ENCODE measurements at places on chromosomes 13 and 19. TPM values are rescaled to one million over a fixed set of nuclear protein-coding genes. Genes with fewer than 3 reads are reported as not detected.

GRCh38 chr13:99376924-99377323 is 69.7 kb upstream of the GPR183 start:
- no peak for DNase-seq

DNA sequence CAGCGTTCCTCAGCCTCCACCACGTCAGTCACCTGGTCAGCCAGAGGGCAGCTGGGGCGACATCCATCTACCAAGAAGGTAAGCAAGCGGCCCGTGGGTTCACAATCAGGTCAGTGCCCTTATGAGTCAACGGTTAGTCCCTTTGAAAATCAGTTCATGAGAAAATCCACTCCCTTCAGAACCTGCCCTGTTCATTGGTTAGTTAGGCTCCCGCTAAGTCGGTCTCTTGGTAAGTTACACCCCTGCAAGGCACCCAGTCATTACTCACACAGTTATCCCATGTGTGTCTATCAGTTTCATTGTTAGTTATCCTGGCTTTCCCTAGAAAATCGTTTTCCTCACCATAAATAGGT is 564 bp downstream of the SIGLECL1 start:
- DNase-seq, result no peak

DNA sequence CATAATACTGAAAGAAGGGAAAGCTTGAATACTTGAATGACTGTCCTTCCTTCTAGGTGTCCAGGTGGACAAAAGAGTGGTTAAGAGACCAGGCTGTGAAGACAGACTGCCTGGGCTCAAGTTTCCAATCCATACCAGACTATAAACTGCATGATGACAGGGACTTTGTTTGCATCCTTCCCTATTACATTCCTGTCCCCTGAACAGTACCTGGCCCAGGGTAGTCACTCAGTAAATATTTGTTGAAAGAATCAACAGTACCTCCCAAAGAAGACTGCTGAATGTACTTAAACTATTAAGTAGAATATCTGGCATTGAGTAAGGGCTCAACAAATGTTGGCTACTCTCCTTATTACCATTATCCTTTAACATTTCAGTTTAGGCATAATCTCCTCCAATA is 29.7 kb downstream of the MIPEP start:
- DNase-seq, result no peak

DNA sequence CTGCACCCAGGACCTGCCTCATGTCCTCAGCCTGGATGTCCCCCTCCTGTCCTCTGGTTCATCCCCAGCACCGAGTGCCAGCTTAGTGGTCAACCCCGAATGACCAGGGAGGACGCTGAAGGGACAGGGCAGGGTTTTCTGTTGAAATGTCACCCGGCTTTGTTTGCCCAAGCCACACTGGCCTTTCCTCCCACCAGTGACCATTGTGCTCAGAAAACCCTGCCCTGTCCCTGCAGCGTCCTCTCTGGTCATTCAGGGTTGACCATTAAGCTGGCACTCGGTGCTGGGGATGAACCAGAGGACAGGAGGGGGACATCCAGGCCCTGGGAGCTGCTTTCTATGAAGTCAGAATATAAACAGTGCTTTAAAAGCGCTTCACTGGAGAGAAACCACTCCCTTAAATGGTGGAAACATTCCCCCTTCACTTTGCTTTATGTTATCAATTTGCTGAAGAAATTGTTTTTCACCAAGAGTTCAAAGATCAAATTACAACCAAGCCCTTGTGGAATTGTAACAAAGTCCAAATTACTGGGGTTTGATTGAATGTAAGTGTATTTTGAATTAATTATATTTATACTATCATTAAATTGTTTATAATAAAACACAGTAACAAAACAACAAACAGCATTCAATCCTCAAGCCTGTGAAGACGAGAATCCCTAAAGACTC is 21.4 kb downstream of the CARS2 start:
- DNase-seq, result peak; percentile 27

- no peak for DNase-seq
Measured at GRCh38 chr19:50005428-50005827, 19.7 kb downstream of the VRK3 start.

- DNase-seq, result no peak
Measured at GRCh38 chr13:24574847-24575246, 62.3 kb upstream of the PARP4 start.

- no peak for DNase-seq
Measured at GRCh38 chr19:21098291-21098690, 16.3 kb downstream of the ZNF714 start.

- no peak for DNase-seq
Measured at GRCh38 chr19:40245506-40246128, 19.1 kb upstream of the CCNP start.

GRCh38 chr13:33884531-33885220 is 66.7 kb downstream of the RFC3 start:
- DNase-seq, result no peak

- DNase-seq, result no peak
Measured at GRCh38 chr13:94444826-94445225, 34.7 kb downstream of the DCT start.

- DNase-seq, result no peak
Measured at GRCh38 chr19:46847528-46847927, 3.1 kb downstream of the AP2S1 start.

- no peak for DNase-seq
Measured at GRCh38 chr13:21322327-21322965, 136.7 kb downstream of the ZDHHC20 start.

DNA sequence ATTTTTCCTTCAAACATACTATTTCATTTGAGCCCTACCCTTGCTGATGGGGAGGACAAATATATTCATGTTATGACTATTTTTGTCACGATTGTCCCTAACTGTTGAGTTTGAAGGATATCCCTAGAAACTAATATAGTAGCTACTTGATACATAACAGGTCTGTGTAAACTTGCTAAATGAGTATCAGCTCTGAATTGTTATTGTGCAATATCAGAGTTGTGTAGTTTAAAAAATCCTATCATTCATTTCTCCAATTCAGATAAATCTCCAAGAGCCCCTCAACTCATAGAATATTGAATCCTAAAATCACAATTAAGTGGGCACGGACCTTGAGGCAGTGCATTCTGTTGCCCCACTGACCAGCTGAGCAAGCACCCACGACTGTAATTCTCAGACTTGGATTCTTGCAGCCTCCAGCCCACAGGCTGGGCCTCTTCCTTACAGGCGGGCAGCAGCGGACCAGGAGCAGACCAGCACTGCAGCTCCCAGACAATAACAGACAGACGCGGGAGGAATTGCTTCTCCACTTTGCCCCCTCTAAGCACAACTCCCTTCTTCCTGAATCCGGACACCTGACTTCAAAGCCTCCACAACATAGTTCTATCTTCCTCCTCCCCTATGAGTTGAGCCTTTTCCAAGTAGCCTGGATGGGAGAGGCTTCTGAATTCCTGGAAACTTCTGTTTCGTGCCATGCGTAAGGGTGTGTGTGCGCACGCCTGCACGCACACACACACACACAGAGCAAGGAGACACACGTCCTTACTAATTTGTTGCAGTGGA is 337.6 kb upstream of the ARGLU1 start:
- no peak for DNase-seq

GRCh38 chr13:106299621-106300020 is 235.8 kb downstream of the EFNB2 start:
- DNase-seq, result no peak

GRCh38 chr19:19860756-19861390 is 4.8 kb upstream of the ZNF253 start:
- peak; percentile 28 for DNase-seq

DNA sequence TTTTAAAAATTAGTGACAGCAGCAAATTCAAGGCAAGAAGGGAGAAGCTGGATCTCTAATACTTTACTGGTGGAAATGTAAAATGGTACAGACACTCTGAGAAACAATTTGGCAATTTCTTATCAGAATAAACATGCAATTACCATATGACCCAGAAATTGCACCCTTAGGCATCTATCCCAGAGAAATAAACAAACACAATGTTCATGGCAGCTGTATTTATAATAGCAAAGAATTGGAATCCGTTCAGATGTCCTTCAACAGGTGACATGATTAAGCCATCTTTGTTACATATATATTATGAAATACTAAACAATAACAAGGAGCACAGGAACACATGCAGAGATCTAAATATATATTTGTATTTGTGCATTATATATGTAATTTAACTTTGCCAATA is 756.5 kb downstream of the SLITRK1 start:
- no peak for DNase-seq

DNA sequence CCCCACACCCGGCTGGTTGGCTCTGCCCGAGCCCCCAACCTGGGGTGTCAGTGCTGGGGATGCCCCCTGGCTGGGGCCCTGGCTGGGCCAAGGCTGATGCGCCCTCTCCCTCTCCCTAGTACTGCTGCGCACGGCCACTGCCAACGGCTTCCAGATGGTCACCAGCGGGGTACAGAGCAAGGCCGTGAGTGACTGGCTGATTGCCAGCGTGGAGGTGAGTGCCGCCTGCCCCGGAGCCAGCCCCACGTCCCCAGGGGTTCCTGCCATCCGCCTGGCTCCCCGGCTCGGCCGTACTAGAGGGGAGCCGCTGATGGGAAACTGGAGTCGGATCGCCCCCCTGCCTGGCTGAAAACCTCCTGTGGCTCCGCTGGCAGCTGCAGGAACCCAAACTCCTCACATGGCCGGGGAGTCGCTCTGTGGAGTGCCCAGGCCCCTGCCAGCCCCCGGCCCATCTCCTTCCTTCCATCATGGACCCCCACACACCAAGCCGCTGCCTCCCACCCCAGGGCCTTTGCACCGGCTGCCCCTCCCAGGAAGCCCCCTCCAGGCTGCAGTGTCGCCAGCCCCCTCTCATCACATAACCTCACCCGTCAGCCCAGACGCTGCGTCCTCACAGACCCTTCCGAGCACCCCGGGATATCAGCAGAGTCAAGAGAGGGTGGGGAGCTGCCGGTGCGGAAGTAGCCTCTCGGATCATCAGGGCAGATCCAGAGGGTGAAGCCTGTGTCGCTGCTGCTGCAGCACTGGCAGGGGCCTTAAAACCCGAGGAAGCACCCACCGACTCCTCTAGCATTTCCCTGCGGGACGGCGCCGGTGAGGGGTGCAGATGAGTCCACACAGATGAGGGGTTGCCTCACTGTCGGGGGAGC is 10.6 kb downstream of the NCLN start:
- no peak for DNase-seq

- DNase-seq, result peak; percentile 25
Measured at GRCh38 chr13:86020351-86021002, 221.3 kb upstream of the SLITRK6 start.

GRCh38 chr13:36251526-36251925 is 37.2 kb upstream of the SOHLH2 start:
- no peak for DNase-seq

DNA sequence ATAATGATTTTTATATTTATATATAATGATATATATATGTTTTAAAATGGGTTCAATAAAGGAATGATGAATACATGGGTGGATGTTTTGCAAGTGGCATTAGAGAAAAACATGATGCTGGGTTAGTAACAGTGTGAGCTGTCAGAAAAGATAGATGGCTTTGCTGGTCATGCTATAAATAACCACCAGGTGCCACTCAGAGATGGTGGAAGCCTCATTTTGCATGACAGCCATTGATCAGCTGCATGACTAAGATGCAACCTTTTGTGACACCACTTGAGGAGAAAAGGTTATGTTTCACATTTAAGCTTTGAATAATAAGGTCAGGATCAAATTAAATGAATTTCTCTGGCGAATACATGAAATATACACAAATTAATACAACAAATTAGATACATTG is 737.7 kb downstream of the PCDH9 start:
- peak; percentile 6 for DNase-seq

DNA sequence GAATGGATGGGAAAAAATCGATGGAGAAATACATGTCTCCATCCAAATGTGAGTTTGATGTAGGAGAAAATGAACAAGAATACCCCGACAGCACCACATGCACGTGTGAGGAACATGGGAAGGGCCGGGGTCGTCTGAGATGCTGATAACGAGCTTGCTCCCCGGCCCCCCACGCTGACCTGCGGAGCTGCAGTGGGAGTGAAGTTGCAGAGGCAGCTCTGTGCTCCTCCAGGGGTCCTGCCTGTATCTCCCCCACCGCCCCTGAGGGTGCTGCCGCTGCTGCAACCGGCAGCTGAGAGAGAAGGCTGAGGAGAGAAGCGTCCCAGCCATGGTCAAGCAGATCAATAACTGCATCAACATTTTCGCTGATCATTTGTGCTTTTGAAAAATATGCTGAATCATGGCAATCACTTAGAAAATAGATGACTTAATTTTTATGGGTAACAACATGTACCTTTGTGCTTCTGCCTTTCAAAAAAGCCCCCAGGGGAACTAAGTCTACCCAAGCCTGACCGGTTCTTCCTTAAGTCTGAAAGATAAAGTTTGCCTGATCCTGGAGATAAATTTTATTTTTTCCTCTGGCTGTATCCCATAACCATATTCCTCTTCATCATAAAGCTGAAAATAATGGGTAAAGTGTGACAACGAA is 18.2 kb upstream of the NAXD start:
- no peak for DNase-seq

- DNase-seq, result peak; percentile 83
Measured at GRCh38 chr19:43464134-43464775, 1.2 kb downstream of the LYPD3 start.

- DNase-seq, result no peak
Measured at GRCh38 chr19:34579281-34580054, 97.5 kb downstream of the SCGB2B2 start.

DNA sequence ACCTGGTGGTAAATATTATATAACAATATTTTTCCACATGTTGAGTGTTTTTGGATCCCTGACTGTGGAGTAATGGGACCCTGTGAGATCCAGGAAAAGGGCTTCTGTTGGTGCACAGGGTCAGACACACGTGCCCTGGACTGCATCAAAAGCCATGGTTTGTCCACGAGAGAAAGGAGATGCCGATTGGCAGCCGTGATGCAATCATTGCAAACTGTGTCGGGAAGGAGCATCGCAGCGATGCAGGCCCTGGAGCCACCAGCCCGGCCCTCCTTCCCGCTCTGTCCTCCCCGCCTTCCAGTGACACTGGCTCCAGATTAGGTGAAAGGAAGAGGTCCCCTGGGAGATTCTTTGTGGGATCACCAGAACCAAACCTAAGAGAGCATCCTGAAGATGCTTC is 9.1 kb downstream of the COL4A2 start:
- DNase-seq, result no peak

C5AR1 gene
- 0.99 TPM for polyA plus RNA-seq

CD33 gene
- not detected for polyA plus RNA-seq

FGF22 gene
- 0.70 TPM for polyA plus RNA-seq

PRR36 gene
- polyA plus RNA-seq, result 5.4 TPM

CYP2F1 gene
- not detected for polyA plus RNA-seq

FOSB gene
- 168 TPM for polyA plus RNA-seq

RASGRP4 gene
- not detected for polyA plus RNA-seq

TPTE2 gene
- polyA plus RNA-seq, result not detected

COG6 gene
- 18.3 TPM for polyA plus RNA-seq

MEIOSIN gene
- not detected for polyA plus RNA-seq

IL4I1 gene
- 0.97 TPM for polyA plus RNA-seq

PTGIR gene
- 4.8 TPM for polyA plus RNA-seq

Data from hepatocyte (in vitro differentiated cells).